ENCODE measurements at places on chromosomes 5 and 9.

DNA sequence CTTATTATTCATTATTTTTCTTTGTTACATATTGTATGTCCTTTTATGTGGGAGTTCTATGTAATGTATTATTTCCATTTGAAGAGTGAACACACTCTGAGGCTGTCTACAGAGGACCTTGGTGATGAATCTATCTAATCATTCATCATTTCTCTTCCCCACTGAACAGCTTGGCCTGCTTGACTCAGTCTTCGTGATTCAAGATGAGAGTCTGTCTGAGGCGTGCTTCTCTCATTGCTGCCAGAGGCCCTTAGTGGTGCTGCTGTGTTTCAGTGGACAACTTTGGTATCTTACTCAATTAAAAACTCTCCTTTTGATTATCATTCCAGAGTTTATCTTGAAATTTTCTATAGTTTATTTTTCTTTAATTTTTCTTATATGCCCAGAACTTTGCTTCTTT is 318.1 kb upstream of the DAB2 start:
- no peak for DNase-seq

GRCh38 chr9:123922911-123923310 is 7.0 kb downstream of the DENND1A start:
- no peak for DNase-seq

DNA sequence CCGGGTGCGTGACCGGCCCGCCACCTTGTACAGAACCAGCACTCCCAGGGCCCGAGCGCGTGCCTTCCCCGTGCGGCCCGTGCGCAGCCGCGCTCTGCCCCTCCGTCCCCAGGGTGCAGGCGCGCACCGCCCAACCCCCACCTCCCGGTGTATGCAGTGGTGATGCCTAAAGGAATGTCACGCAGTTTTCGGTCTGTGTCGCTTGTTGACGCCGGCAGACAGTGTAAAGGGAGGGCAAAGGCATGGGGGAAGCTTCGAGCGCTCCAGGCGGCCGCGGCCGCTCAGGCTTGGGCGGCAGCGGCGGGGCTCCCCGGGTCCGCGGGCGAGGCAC is 1.3 kb downstream of the LRRC26 start:
- DNase-seq, result no peak

DNA sequence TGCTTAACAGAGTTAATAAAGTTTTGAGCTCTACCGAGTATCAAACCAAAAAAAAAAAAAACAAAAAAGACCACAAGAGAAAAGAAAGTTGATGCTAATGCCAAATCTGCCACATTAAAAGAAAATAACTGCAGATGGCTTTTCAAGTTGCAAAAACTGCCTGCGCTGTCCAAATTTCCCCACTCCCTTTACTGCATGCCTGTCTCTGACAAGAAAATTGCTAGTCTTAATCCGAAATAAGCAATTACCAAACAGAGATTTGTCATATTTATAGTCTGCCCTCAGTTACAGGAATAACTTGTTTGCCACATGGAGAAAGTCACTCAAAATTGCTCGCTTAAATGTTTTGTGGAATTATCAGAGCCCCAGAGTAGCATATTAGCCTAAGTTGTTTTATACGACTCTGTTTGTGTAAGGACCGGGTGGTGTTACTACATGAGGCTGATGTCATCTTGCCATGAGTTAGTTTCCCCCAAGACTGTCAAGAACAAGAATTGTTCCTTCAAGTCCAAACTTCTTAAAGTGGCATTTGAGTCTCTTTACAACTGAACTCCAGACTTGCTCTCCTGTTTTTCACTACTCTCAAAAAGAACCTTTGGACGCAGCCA is 160.9 kb downstream of the CEP120 start:
- DNase-seq, result no peak
